Ascending aorta (tissue), 2 donors: ENCODE measurements at places on chromosomes 4 and X.

DNA sequence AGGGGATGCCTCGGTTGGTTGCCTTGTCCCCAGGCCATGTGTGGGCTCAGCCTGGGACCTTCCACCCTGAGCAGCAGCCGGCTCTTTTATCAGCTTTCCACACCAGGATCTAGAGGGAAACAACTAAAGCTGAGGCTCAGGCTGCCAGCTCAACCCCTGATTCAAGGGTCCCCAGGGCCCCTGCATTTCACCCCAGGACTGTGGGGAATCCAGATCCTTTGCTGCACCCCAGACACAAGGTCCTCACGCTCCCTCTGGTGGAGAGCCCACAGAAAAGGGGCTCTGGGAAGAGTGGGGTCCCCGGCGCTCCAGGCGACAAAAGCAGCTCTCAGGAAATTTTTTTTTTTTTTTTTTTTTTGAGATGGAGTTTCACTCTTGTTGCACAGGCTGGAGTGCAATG, 64.3 kb downstream of the ZFYVE28 start:
- DNase-seq, result no peak

DNA sequence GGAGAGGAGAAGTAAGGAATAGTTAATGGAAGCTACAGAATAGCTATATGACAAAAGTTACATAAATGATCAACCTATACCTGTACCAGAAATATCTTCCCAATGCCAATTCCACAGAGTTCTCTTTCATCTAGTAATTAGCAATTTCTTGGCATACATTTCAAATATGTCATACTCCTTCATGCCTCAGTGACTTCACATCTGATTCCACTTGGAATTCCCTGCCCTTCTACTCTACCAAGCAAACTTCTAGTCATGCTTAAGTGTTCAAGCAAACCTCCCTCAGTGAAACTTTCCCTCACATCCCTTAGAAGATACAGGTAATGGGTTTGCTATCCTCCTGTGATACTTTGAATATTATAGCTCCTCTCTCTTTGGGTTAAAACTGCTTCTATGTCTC, 127.1 kb downstream of the KLHL13 start:
- DNase-seq, result no peak

DNA sequence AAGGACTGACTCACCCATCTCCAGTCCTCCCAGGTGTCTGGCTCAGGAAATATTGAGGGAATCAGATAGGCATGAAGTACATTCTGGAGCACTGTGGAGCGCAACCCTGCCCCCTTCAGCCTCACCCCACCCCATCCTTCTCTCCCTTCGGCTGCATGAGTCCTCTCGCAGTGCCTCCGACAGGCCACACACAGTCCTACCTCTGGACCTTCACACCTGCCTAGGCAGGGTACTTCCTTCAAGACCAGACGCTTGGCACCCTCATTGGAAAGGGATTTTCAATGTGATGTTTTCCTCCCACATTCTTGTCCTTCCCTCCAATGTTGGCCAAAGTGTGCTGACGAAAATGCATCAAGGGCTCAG, 26.8 kb upstream of the PPP2R2C start:
- DNase-seq, result peak; percentile 21

DNA sequence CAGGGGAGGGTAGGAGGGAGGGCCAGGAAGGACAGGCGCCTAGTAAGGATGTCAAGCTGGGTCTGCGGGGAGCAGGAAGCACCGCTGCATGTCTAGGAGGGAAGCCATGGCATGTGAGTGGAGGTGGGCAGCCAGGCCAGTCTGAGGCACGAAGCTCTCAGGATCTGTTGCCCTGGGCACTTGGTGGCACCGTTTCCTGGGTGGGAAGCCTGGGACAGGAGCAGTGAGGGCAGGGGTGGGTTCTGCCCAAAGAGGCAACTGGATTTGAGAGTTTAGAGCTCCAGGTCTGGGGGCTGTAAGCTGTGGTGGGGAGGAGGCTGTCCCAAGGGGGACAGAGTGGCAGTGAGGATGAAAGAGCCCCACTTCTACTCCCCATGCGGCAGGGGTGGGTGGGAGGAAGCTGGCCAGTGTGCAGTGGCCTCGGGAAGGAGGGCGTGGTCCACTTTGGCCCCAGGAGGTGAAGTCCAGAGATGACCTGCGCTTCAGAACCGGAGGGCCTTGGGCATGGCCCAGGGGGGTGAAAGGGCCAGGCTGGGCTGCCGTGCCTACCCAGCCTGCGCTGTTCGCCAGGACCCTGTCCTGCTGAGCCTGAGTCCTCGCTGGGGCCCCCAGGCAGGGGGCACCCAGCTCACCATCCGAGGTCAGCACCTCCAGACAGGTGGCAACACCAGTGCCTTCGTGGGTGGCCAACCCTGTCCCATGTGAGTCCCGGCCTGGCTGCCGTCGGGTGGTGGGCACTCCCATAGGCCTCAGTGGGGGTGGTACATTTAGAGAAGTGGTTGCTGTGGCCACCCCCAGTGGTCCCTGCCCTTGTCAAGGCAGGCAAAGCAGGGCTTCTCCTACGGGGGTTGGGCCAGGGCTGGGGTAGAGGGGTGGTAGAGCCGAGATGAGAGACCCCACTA, 8.3 kb upstream of the SRPK3 start:
- DNase-seq, result no peak

GRCh38 chrX:119427024-119427794, 28.1 kb downstream of the SLC25A43 start:
- no peak for DNase-seq

DNA sequence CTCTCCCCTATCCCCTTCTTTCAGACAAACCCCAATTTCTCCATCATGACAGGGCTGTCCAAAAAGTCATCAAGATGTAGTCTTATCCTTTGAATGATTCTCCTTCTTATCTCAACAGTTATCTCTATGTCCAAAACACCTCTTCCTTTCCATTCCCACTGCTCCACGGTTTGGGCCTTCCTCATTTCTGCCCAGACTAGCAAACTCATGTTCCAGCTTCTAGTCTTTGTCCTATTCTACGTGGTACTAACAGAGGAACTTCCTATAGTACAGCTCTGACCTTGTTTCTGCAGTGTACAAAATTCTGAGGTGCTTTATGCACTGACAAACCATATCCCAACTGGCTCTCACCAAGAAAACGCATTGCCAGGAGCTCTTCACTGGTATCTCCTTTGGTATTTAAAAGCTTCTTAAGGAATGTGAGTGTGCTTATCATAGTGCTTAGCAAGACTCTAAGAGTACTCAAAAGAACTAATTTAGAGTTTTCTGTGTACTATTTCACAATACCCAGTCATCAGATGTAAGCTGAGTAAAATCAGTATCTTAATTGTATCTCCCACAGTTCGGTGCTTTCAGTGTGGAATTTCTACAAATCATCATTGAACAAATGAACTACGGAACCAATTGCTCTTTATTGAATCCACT, 65.5 kb downstream of the MAML3 start:
- DNase-seq, result no peak

DNA sequence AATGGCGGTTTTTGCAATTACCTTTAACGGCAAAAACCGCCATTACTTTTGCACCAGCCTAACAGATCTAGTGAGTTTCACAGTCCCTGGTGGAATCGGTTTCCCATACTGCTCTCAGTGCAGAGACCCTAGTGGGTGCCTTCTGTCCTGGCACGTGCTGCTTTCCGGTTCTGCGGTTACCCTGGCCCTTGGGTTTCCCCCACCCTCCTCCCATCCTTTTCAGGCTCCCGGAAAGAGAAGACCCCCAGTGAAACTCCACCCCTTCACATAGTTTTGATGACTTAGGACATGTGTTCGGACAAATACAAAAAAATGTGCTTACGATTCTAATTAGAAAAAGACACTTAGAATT, 36.9 kb downstream of the NLGN3 start:
- DNase-seq, result no peak

GRCh38 chr4:126583509-126583908, 1049.2 kb upstream of the INTU start:
- DNase-seq, result no peak

- DNase-seq, result no peak
These were observed 246.3 kb downstream of the NDST4 start for GRCh38 chr4:114866901-114867670.

GRCh38 chrX:25941559-25942250, 196.4 kb upstream of the MAGEB18 start:
- no peak for DNase-seq

GRCh38 chrX:93461060-93461459, 212.3 kb downstream of the NAP1L3 start:
- DNase-seq, result no peak

- no peak for DNase-seq
These were observed 279.9 kb upstream of the MAGEB2 start for GRCh38 chrX:29935455-29935854.

GRCh38 chr4:786074-786741, 39.7 kb downstream of the CPLX1 start:
- no peak for DNase-seq

- no peak for DNase-seq
These were observed 15.4 kb upstream of the ZNF41 start for GRCh38 chrX:47498411-47498810.

DNA sequence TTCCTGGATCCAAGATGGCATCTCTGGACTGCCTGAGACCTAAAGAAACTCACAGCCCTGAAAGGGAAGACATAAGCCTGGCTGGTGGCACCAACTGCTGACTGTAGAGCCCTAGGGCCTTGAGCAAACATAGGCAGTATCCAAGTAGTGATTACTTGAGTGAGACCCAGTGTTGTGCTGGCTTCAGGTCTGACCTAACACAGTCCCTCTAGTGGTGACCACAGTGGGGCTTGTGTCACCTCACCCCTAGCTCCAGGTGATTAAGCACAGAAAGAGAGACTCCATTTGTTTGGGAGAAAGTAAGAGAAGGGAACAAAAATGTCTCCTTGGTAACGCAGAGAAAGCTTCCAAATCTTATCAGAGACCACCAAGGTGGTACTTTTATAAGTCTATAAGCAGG, 496.3 kb upstream of the HTR2C start:
- no peak for DNase-seq

DNA sequence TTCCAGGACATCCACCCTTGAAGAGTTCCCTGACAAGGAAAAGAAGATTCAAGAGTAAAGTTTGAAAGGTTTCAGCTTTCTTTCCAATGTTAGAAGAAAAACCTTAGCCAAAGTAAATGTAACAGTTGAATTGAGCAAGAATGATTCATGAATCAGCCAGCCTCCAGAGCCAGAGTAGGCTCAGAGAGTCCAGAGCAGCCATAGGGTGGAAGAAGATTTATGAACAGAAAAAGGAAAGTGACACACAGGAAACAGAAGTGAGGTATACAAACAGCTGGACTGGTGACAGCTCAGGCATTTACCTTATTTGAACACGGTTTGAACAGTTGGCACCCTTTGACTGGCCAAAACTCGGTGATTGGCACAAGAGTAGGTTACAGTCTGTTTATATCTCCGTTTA, 63.2 kb downstream of the QDPR start:
- no peak for DNase-seq

- DNase-seq, result no peak
These were observed 31.6 kb downstream of the MTHFD2L start for GRCh38 chr4:74189331-74190043.

GRCh38 chrX:53494436-53494835, 60.3 kb upstream of the HSD17B10 start:
- DNase-seq, result no peak

DNA sequence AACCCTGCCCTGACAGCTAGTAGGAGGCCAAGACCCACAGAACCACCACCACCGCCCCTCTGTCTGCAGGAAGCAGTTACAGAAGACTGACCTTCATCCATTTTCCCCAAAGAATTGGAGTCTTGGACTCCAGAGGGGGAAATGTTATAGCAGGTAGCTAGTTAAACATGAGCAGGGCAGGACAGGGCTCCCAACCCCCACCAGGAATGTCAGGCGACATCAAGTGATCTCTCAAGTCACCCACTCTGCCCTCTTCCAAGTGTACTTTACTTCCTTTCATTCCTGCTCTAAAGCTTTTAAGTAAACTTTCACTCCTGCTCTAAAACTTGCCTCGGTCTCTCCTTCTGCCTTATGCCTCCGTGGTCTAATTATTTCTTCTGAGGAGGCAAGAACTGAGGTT, 17.1 kb upstream of the AADAT start:
- no peak for DNase-seq
